ENCODE measurements at places on chromosomes 16 and 17.

DNA sequence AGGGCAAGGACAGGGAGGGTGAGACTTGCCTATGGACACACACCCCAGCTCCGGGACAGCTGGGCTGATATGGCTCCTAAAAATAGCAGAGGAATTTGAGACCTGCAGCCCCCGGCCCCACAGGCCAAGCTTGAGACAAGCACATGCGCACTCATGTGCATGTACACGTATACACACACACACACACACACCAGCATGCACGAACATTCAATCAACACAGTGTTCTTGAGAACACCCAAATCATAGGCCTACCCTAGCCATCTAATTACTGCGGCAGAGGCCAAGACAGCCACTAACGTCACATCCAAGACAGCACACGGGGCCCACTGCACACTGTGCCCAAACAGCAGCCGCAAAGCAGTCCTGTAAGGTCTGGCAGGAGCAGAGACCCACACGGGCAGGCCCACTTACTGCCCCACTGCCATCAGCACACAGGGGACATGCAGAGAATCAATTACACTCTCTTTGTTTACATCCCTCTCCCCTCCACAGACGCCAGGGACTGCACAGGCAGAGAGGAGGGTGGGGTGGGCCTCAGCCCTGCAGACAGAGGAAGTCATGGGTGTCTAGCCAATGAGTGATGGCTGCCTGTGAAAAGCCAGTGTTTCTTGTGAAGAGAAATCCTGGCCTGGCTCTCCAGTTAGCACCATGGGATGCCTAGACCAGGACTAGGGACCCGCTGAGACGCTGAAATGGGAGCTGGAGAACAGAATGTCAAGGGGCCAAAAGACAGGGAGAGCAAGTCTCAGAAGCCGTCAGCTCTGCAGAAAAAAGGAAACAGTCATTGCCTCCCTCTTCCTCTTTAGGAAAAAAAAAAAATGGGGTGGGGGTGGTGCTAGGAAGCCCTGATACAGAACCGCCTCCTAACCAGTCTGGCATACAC lies 39.3 kb downstream of the MYO18A start:
- DNase-seq = no peak

- no peak for DNase-seq
Measured at GRCh38 chr16:84193480-84193879, 2.5 kb downstream of the ADAD2 start.

DNA sequence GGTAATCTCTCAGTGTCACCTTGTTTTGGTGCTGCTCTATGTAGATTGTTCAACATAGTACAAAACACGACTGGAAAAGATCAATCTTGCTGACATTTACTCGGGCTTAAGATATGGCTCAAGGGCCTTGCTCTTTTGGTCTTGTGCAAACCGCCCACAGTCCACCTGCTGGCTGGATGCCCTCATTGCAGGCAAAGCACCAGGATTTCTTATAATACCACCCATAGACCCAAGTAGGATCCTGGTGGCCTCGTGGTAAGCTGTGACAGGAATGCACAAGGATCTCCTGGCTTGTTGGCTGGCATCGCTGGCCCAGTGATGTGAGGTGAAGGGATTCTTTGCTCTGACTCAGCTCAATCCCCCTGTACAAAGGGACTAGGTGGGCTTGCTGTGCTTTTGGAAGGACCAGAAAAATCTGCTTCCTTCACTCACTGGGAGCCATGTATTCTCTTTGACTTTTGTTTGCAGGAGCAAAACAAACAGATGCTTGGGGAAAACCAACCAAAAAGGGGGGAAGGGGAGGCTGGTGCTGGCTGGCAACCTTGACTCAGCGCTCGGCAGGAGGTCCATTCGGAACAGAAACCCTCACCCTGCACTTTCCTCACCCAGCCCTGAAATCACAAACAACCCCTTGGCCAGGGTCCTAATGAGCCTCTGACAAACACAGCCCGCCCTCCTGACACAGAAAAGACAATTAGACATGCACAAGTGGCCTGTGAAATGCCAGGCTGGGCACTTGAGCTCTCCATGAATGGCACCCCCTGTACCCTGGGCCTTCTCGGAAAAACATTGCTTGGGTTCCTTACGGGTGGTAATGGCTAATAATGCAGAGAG lies 36.6 kb upstream of the MED9 start:
- no peak for DNase-seq

GRCh38 chr17:57832314-57833178 lies 17.3 kb downstream of the MRPS23 start:
- no peak for DNase-seq

DNA sequence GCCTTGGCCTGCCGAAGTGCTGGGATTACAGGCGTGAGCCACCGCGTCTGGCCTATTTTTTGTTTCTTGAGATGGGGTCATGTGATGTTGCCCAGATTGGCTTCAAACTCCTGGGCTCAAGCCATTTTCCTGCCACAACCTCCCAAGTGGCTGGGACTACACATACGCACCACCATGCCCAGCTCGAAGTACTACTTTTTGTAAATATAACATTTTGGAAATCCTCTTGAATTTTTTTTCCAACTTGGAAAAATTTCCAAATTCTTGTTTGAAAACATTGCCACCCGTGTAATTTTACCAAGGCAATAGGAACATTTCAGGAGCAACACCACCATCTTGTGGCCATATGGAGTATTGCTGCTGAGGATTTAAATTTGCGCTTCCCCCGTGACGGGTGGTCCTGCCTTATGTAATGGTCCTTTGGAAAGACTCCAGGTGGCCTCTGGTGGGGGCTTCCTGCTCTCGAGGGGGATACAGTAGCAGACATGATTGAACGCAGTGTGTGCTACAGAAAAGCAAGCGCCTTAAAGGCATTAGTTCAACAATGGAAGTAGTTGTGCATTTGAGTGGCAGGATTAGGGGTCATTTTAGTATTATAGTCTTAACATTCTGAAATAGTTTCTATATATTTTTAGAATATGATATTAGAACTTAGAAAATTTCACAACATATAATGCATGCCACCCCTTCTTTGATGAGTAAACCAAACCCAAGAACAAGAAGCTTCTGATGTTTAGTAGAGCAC lies 8.0 kb downstream of the FLYWCH1 start:
- no peak for DNase-seq

GRCh38 chr16:3283543-3284447 lies 504 bp downstream of the ZNF263 start:
- DNase-seq = no peak

DNA sequence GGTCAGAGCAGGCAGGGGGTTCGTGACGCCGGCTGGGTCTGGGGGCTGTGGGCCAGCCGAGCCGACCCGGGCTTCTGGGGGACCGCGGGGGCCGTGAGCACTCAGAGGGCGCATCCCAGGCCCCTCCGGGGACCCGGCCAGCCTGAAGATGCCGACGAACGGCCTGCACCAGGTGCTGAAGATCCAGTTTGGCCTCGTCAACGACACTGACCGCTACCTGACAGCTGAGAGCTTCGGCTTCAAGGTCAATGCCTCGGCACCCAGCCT lies 140 bp downstream of the FSCN2 start:
- no peak for DNase-seq

GRCh38 chr17:81940538-81941483 lies 3.7 kb upstream of the PYCR1 start:
- no peak for DNase-seq

DNA sequence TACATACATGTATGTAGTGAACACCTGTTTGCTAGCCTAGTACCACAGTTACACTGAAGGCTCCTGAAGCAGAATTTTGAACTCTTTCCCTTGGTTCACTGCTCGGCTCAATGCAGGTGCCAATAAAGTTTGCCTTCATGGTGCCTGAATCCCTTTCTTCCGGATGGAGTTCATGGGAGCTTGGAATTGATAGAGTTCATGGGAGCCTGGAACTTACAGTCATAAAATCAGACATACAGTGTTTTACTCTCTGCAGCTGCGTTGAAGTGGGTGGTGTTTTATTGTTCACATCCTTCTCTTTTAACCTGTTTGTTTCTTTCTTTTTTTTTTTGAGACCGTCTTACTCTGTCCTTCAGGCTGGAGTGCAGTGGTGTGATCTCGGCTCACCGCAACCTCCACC lies 29.2 kb upstream of the ABR start:
- no peak for DNase-seq

DNA sequence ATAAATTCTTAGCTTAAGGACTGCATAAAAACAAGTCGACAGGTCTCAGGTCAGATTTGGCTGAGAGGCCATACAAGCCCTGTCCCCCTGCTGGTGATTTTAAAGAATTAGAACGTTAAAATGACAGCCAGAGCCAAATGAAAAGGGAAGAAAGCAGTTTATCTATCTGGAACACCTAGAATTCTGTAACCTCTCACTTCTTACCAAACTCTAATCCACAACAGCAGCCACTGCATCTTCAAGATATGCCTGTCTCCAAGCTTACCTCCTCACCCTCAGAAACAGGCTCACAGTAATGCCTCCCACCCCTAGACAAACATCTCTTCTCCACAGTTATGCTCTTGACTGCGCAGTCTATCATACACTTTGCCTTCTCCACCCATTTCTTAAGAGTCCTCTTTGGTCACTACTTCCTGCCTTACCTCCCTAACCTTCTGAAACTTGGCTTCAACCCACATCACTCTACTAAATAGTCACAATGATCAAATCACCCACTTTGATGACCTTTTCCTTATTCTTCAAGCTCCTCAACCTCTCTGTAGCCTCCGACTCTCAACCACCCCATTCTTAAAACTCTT lies 14.2 kb downstream of the ANKFY1 start:
- no peak for DNase-seq

DNA sequence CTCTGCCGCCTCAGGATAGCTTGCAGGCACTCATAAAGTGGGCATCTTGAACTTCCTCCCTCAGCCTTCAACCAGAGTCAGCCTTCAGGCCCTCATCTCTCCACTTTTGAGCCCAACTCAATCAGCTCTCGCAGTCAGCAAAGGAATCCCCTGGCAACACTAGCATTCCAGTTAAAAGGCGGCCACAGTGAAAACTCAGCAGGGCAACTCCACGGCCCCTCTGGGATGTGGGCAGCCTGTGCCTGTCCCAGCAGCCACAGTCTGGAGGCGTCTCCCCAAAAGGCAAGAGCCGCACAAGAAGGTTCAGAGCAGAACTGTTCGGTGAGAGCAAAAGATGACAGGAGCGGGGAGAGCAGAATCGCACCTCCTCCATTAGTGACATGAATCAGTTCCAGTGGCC lies 9.0 kb downstream of the TMEM11 start:
- DNase-seq = no peak

DNA sequence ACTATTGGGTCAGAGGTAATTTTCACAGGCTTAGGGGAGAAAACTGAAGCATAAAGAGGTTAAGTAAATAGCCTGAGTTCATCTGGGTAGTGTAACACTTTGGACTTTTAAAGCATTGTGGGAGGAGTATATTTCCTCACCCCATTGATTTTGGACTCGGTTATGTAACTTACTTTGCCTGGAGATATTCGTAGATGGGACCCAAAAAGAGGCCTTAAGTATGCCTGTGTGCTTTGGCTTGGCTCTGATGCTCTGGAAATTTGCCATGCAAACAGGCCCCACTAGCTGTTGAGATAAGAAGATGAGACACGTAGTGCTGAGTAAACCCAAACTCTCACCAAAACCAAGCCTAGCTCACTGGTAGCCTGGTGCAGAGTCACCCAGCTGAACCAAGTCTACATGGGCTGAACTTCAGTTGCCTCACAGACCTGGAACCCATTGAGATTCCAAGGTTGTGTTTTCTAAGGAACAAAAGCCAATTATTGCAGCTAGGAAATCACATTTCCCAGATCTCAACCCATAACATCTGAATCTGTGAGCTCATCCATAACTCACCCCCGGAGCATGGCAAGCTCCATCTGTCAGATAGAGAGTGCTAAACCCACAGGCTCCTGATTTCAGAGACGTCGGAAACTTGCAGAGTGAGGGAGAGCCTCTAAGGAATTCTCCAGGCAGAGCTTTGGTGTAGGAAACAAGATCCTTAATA lies 536.0 kb upstream of the C16orf82 start:
- DNase-seq = no peak

DNA sequence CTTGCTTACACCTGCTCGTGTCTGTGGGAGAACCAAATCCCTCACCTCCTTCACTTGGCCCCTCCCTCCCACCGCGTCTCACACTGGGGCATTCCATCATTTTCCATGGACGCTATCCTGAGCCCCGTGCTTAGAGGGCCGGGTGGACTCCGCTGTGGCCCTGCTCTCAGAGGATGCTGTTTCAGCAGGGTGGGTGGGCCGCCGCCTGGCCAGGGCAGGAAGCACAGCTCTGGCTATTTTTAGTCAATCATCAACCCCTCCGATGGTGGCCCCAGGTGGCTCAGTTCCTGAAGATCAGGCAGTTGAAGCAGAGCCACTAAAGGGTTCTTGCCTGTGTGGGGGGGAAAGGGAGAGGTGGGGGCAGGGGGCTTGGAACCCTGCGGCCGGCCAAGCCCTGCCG lies 230.3 kb downstream of the ENGASE start:
- no peak for DNase-seq

- no peak for DNase-seq
Measured at GRCh38 chr16:90026135-90026534, 6.9 kb upstream of the DBNDD1 start.

- no peak for DNase-seq
Measured at GRCh38 chr17:78678222-78678557, 101.0 kb upstream of the DNAH17 start.

GRCh38 chr17:63945784-63946439 lies 13.8 kb upstream of the CD79B start:
- no peak for DNase-seq

DNA sequence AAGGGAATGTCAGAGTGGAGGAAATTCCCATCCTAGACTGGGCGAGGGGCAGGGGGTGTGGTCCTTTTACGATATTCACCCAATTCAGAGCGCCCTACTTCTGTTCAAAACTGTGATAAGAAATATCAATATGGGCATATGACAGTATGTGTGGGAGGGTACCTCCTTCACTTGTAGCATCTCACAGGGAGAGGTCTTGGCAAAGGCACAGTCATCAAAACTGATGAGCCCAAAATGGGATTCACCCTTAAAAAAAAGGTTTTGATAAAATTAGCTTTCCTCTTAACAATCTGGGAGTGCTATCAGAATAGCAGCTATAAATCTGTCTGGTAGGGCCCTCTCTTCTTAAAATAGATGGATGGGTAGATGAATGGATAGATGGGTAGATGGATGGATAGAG lies 967.8 kb upstream of the RBFOX1 start:
- DNase-seq = no peak

- DNase-seq = no peak
Measured at GRCh38 chr16:14576532-14576931, 53.5 kb downstream of the PARN start.

- DNase-seq = no peak
Measured at GRCh38 chr16:29852654-29853053, 10.4 kb downstream of the CDIPT start.

GRCh38 chr16:85025781-85026653 lies 1.6 kb upstream of the KIAA0513 start:
- DNase-seq = no peak

GRCh38 chr16:85759631-85760419 lies 8.9 kb upstream of the C16orf74 start:
- no peak for DNase-seq

- no peak for DNase-seq
Measured at GRCh38 chr16:64370112-64370511, 751.8 kb downstream of the CDH11 start.
